ENCODE measurements at places on chromosomes 4 and X. TPM values are rescaled to one million over a fixed set of nuclear protein-coding genes. Genes with fewer than 3 reads are reported as not detected.

GRCh38 chrX:123184866-123185276 is 793 bp downstream of the GRIA3 start:
- H3K36me3 ChIP-seq: no peaks in the 10 kb centered on the region
- no peak overlapping the region for H3K27ac ChIP-seq
- no peak for DNase-seq
- H3K4me1 ChIP-seq: no peaks in the 10 kb centered on the region
- no peak overlapping the region for H3K4me3 ChIP-seq
- no peaks in the 10 kb centered on the region for H3K27me3 ChIP-seq

GRCh38 chr4:1082215-1083182 is 30.9 kb downstream of the RNF212 start:
- no peak for DNase-seq
- H3K4me3 ChIP-seq: no peak overlapping the region
- H3K4me1 ChIP-seq: no peaks in the 10 kb centered on the region
- no peak overlapping the region for H3K27ac ChIP-seq

GAGE12H gene
- total RNA-seq: not detected

DNA sequence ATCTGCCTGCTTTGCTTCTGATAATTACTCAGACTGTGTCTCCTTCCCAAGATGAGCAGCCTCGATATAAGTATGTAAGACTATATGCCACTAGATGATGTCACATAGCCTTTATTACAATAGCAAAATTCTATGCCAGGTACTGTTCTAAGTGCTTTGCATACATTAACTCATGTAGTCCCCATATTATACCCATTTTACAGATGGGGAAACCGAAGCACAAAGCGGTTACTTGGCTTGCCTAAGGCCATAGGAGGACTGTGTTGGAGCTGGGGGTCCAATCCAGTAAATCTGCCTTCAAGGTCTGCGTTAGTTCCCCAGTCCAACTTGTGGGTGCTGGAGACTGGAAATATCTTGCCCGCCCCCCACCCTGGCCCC is 826 bp upstream of the SCML1 start:
- peak overlapping the region; percentile 50 for H3K27ac ChIP-seq
- H3K36me3 ChIP-seq: no peaks in the 10 kb centered on the region
- H3K27me3 ChIP-seq: no peaks in the 10 kb centered on the region
- peak overlapping the region; percentile 31 for H3K4me3 ChIP-seq
- H3K4me1 ChIP-seq: no peaks in the 10 kb centered on the region

- no peaks in the 10 kb centered on the region for H3K27me3 ChIP-seq
- no peak for DNase-seq
- no peaks in the 10 kb centered on the region for H3K36me3 ChIP-seq
Observed at GRCh38 chr4:38967260-38968095, 64.7 kb downstream of the TMEM156 start.

MAGEA10 gene
- total RNA-seq: not detected

GRCh38 chrX:114581528-114582263 is 2.2 kb upstream of the HTR2C start:
- no peaks in the 10 kb centered on the region for H3K27me3 ChIP-seq
- no peak for DNase-seq
- no peak overlapping the region for H3K4me3 ChIP-seq
- H3K27ac ChIP-seq: no peak overlapping the region

DNA sequence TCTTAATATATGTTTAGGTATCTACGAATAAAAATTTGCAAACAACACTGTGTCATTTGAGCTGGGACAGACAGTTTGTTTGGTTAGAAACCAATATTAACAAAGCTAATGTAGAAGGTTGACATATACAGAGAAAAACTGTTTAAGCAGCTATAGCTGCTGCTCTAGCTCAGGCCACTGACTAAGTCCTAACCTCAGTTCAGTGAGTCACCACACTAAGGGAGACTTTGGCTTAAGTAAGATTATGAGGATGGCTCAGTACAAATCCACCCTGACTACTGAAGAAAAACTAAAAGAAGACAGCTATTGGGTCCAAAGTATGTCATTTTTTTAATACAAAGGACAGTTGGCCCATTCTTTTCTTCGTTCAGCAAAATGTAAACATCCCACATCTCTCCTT is 717.3 kb upstream of the ACTRT1 start:
- DNase-seq: no peak
- H3K27me3 ChIP-seq: no peaks in the 10 kb centered on the region
- no peaks in the 10 kb centered on the region for H3K36me3 ChIP-seq

- H3K4me1 ChIP-seq: no peaks in the 10 kb centered on the region
- no peak overlapping the region for H3K27ac ChIP-seq
- H3K27me3 ChIP-seq: no peaks in the 10 kb centered on the region
- no peak for DNase-seq
- H3K36me3 ChIP-seq: no peaks in the 10 kb centered on the region
Observed at GRCh38 chr4:27046851-27047250, 186.2 kb downstream of the STIM2 start.

DNA sequence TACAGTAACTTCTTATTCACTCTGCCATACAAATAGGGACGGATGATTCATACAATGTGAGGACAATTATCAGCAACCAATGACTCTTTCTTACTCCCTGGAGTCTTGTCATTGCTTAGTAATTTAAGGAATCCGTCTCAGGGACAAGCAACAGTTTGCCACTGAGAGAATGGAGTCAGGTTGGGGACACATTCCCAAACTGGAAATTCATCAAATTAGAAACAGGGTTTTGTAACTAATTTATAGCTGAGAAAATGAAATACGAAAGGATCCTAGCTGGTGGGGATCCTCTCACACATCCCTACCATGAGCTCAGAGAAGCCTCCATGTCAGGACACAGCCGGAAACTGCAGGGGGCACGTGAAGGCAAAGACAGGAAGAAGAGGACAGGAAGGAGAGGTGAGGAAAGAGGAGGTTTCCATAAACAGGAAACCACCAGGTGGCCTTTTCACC is 50.4 kb upstream of the KDR start:
- H3K27ac ChIP-seq: no peak overlapping the region
- H3K36me3 ChIP-seq: no peaks in the 10 kb centered on the region
- no peaks in the 10 kb centered on the region for H3K27me3 ChIP-seq
- no peak for DNase-seq
- H3K4me3 ChIP-seq: no peak overlapping the region

GRCh38 chrX:27336466-27337091 is 126.6 kb downstream of the PPP4R3C start:
- H3K4me3 ChIP-seq: no peak overlapping the region
- H3K27ac ChIP-seq: no peak overlapping the region
- H3K36me3 ChIP-seq: no peaks in the 10 kb centered on the region
- no peaks in the 10 kb centered on the region for H3K4me1 ChIP-seq
- DNase-seq: peak; percentile 34
- H3K27me3 ChIP-seq: no peaks in the 10 kb centered on the region

DIPK2B gene
- total RNA-seq: not detected

DNA sequence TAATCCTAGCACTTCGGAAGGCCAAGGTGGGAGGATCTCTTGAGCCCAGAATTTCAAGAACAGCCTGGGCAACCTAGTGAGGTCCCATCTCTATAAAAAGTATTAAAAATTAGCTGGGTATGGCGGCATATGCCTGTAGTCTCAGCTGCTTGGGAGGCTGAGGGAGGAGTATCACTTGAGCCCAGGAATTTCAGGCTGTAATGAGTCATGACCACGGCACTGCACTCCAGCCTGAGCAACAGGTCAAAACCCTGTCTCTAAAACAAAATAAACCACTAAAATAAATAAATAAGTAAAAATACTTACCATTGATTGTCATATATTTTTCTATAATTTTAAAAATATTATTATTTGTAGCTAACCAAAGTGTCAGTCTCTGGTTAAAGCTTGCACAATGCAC is 315.6 kb upstream of the SMIM31 start:
- no peaks in the 10 kb centered on the region for H3K4me1 ChIP-seq
- H3K36me3 ChIP-seq: no peaks in the 10 kb centered on the region
- no peak overlapping the region for H3K4me3 ChIP-seq
- no peaks in the 10 kb centered on the region for H3K27me3 ChIP-seq
- no peak overlapping the region for H3K27ac ChIP-seq

DNA sequence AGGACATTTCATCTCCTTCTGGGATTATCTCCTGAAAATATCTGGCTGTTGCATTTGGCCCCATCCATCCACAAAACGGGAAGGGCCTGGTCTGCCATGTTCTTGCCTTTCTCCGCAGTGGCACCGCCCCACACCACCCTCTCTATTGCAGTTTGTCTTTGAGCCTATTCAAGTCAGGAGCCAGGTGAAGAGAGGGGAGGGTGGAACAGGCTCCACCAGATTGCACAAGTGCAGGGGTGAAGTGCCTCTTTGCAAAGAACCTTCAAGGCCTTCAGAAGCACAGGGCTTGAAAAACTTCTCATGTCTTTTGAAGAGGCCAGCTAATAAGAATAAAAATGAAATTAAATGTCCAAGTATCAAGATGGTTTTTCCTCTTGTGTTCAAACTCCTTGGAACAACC is 28.7 kb downstream of the RS1 start:
- H3K4me1 ChIP-seq: no peaks in the 10 kb centered on the region
- no peak overlapping the region for H3K4me3 ChIP-seq

CFAP99 gene
- not detected for total RNA-seq

EMCN gene
- not detected for total RNA-seq

GRCh38 chr4:2971275-2971674 is 7.9 kb downstream of the GRK4 start:
- H3K27me3 ChIP-seq: no peaks in the 10 kb centered on the region
- H3K27ac ChIP-seq: no peak overlapping the region
- peaks cover 14% of the 10 kb centered on the region for H3K4me1 ChIP-seq

- DNase-seq: no peak
- H3K36me3 ChIP-seq: no peaks in the 10 kb centered on the region
- H3K4me3 ChIP-seq: no peak overlapping the region
- no peak overlapping the region for H3K27ac ChIP-seq
- H3K4me1 ChIP-seq: 0 out of 2 replicates have a peak, but pooled peaks cover 3% of the 10 kb centered on the region
Observed at GRCh38 chrX:43644124-43644701, 11.9 kb upstream of the MAOA start.

GRCh38 chr4:80075995-80076675 is 3.1 kb upstream of the ANTXR2 start:
- no peak overlapping the region for H3K4me3 ChIP-seq
- no peak for DNase-seq
- H3K36me3 ChIP-seq: no peaks in the 10 kb centered on the region
- H3K27me3 ChIP-seq: peaks cover 2% of the 10 kb centered on the region

SH3RF1 gene
- 25.1 TPM for total RNA-seq

- no peak overlapping the region for H3K4me3 ChIP-seq
- H3K36me3 ChIP-seq: no peaks in the 10 kb centered on the region
- no peak for DNase-seq
- no peaks in the 10 kb centered on the region for H3K4me1 ChIP-seq
- no peaks in the 10 kb centered on the region for H3K27me3 ChIP-seq
Observed at GRCh38 chrX:138026211-138026610, 460.3 kb downstream of the ZIC3 start.

MAGEA4 gene
- total RNA-seq: not detected

DNA sequence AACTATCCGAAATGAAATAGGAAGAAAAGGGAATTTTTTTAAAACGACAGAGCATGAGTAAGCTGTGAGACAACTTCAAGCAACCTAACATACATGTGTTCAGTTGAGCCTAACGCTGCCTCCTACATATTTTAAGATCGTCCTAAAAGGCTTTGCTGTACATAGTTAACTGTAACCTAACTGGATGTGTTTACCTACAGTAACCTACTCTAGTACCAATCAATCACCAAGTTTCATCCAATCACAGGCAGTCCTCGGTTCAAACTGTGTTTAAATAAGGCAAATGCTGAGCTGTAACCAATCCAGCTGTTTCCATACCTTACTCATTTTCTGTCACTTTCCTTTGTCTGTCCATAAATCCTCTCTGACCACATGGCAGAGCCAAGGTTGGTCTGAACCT is 17.1 kb downstream of the RCHY1 start:
- no peak overlapping the region for H3K4me3 ChIP-seq
- no peaks in the 10 kb centered on the region for H3K27me3 ChIP-seq
- DNase-seq: no peak
- H3K4me1 ChIP-seq: no peaks in the 10 kb centered on the region
- H3K36me3 ChIP-seq: no peaks in the 10 kb centered on the region

HHIP gene
- 0.32 TPM for total RNA-seq

GRCh38 chrX:39267176-39267575 is 465.9 kb downstream of the MID1IP1 start:
- H3K27ac ChIP-seq: no peak overlapping the region
- H3K4me3 ChIP-seq: no peak overlapping the region
- no peak for DNase-seq
- H3K4me1 ChIP-seq: no peaks in the 10 kb centered on the region

DNA sequence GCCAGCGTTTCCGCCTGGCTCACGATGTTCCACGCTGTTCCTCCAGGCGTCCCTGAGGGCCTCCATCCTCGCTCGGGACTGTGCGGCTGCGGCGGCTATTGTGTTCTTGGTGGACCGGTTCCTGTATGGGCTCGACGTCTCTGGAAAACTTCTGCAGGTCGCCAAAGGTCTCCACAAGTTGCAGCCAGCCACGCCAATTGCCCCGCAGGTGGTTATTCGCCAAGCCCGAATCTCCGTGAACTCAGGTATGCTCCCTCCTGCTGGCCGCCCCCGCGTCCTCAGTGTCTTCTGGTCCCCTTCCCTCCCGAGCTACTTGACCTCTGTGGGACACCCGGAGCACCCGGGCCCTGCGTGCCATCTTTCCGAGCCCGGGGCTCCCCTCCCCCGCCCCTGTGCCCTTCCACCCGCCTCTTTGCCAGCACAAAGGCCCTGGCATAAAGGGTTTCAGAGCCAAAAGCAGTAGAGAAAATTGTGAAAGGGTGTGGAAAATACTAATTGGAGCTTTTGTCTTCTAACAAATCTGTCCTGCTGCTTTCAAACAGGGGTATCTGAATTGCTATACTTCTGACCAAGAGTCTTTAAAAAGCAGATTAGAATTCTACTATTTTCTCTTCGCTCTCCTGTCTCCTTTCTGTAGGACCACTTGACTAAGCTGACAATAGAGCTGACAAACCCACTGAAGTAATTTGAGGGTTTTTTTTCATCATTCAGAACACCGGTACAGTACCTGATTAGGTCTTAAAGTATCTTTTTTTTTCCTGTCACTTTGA is 104.0 kb downstream of the NEUROG2 start:
- no peak for DNase-seq
- no peak overlapping the region for H3K27ac ChIP-seq
- no peaks in the 10 kb centered on the region for H3K27me3 ChIP-seq
- H3K4me3 ChIP-seq: no peak overlapping the region

SPARCL1 gene
- 0.18 TPM for total RNA-seq

AWAT2 gene
- not detected for total RNA-seq

GRCh38 chr4:41209187-41209586 is 5.2 kb downstream of the APBB2 start:
- no peaks in the 10 kb centered on the region for H3K36me3 ChIP-seq
- H3K27me3 ChIP-seq: no peaks in the 10 kb centered on the region
- no peak overlapping the region for H3K4me3 ChIP-seq
- no peak for DNase-seq

P2RY10 gene
- total RNA-seq: not detected

ATP8A1 gene
- 9.3 TPM for total RNA-seq

- no peaks in the 10 kb centered on the region for H3K36me3 ChIP-seq
- H3K4me1 ChIP-seq: 0 out of 2 replicates have a peak, but pooled peaks cover 11% of the 10 kb centered on the region
- no peak overlapping the region for H3K4me3 ChIP-seq
- DNase-seq: peak; percentile 5
Observed at GRCh38 chrX:133333154-133333750, 82.0 kb downstream of the GPC4 start.

ADGRL3 gene
- 1.5 TPM for total RNA-seq

GRCh38 chr4:119829326-119829725 is 200.7 kb upstream of the PDE5A start:
- H3K27me3 ChIP-seq: no peaks in the 10 kb centered on the region
- no peaks in the 10 kb centered on the region for H3K4me1 ChIP-seq
- no peak for DNase-seq
- no peaks in the 10 kb centered on the region for H3K36me3 ChIP-seq
- no peak overlapping the region for H3K27ac ChIP-seq
- no peak overlapping the region for H3K4me3 ChIP-seq

GRCh38 chrX:77527233-77528001 is 80.2 kb downstream of the FGF16 start:
- no peak overlapping the region for H3K27ac ChIP-seq
- H3K4me1 ChIP-seq: no peaks in the 10 kb centered on the region
- no peak for DNase-seq
- no peak overlapping the region for H3K4me3 ChIP-seq
- no peaks in the 10 kb centered on the region for H3K27me3 ChIP-seq

All from Caco-2 (cell line).